ENCODE measurements at places on chromosomes 5 and 9.
A peak's percentile ranks its signal among the peaks of the same experiment; 100 is the strongest.

DNA sequence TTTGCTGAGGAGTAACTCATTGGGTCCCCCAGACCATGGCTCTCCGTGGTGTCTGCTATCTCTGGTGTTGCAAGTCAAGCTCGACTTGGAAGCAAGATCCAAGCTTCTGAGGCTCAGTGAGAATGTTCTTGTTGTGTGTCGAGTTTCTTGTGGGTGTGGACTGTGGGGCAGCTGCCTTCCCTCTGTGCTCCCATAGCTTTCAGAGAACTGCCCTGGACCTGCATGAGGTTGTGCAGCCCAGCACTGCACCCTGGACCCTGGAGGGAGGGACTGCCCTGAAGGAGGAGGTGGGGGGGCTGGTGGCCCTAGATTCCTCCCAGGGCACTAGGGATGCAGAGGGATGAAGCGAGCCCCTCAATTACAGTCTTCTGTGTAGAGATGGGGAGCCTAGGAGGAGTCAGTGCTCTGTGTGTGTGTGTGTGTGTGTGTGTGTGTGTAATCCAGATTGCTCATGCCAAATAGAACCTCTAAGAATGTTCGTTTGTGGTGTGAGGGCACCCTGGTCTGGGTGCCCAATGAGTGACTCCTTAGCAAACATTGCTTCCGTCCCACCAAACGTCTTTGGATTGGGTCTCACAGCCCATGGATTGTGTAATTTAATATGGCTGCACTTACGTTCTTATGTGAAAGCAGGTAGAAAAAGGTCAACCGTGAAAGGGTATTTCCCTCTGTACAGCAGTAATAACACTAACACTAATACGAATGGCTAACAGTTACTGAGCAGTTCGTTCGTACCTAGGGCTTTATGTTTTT, 143.3 kb upstream of the LMX1B start:
- no peak for DNase-seq

DNA sequence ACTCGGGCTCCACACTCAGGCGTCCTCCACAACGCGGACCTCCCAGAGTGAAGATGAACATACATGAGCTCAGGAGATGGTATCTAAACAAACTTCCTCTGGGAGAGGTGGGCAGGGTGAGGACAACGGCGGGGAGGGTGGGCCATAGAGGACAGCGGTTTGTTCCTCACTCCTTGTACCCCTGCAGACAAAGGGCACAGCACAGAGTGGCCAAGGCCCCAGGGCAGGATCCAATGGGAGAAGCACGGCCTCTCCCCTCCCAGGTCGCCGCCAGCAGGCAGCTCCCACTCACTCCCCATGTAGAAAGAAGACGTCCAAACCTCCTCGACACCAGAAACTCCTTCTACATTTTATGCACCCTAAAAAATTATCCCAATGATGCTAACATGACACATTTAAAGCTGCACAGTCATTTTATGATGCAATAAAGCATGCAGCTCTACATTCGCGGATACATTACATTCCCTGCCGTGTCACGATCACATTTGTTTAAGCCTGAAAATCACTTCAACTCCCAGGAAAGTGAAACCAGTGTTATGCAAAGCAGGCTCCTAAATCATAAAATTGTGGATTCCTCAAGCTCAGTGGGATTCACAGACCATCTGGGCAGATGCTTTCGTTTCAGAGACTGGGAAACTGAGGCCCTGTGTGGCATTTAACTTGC, 87.5 kb upstream of the SARDH start:
- no peak for DNase-seq

DNA sequence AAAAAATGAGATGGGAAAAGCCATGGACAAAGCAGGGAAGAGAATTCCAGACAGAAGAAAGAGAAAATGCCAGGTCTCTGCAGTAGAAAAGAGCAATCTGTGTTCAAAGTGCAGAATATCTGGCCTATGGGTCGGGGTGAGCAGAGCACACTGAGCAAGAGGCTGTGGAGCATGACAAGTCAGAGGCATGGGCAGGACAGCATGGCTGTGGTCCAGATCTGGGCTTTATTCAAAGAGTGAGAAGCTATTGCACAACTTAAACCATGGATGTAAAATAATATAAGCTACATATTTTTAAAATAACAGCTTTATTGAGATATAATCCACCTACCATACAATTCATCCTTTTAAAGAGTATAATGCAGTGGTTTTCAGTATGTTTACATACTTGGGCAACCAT, 133.1 kb upstream of the SPDL1 start:
- DNase-seq, result no peak

GRCh38 chr5:180133060-180133459, 61.5 kb upstream of the RNF130 start:
- DNase-seq, result no peak

DNA sequence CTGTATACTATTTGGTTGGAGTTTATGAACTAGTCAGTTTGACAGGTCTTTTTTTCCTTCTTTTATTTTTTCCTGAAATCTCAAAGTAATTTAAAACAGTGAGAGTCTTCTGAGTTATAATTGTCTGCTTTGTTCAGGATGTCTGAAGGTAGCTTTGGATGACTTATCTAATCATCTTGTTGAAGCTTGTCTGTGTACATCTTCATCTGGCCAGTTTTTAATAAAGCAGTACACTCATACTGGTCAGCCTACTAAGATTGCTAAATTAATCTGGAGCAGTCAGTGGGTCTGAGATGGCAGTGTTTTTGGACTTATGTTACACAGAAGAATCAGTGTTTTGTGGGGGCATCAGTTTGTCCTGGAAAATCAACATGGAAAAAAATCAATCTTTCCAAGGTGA, 482.4 kb downstream of the CDH10 start:
- no peak for DNase-seq

GRCh38 chr9:124399323-124399967, 15.8 kb downstream of the PSMB7 start:
- DNase-seq, result no peak

DNA sequence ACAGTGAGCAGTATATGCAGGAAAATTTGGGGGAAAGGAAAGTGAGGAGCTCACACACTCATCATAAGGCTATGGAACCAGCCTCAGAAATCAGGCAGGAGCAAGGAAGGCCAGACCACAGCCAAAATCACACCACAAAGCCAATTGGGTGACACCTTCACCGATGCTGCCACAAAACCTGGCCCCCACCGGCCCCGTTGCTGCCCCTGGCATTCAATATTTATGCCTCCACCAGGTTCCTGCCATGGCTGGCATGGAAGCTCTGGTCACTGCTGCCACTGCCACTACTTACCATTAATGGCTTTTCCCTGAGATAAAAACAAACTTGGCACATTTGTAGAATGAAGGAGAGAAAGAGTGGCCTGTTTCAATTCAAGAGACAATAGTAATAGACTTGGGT, 28.7 kb upstream of the RARS1 start:
- no peak for DNase-seq

DNA sequence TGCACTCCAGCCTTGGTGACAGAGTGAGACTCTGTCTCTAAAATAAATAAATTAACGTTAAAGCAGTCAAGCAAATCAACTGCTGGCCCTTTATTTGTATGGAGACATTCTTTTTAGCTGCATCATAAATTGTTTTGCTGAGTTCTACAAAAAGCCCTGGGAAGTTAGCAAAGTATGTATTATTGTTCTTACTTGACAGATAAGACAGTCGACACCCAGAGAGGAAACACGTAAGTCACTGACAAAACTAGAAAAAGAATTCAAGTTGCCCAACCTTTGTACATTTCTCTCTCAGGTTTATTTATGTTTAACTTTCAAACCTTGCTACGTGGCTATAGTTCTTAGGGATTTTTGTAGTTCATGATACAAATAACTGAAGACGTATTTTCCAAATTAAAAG, 40.4 kb upstream of the MACIR start:
- no peak for DNase-seq

- DNase-seq, result no peak
These were observed 64.2 kb upstream of the CPEB4 start for GRCh38 chr5:173823721-173824567.

GRCh38 chr9:4375424-4376200, 75.7 kb upstream of the GLIS3 start:
- DNase-seq, result no peak

DNA sequence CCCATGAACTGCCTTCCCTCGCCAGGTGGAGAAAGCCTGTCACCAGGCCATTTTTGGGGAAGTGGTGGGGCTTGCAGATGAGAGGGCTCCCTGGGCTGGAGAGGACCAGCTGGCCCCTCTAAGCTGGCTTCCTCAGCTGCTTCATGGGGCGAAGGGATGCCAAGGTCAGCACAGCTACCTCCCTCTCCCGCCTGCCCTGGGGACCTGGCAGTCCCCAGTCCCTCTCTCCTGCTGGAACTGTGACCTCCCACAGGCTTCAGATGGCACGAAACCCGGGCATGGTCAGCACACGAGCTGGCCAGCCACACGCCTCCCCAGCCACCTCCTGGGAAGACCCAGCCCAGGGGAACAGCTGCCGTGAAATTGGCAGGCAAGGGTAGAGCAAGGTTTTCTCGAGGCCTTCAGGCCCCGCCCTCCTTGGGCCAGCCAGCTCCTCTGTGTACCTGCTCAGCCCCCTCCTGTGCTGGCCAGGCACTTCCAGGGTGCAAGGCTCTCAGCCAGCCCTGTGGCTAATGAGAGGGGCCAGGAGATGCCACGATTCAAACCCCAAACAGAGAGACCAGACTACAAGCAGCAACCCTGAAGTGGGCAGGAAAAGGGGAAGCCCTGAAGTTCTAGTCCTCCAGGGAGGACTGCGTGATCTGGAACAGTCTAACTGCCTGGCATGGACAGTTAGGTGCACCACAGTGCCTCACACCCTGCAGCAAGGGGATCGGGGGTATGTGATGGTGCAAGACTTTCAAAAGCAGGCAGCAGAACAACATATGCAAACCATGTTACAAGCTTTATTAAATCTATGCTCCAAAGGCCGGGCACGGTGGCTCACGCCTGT, 12.9 kb downstream of the PLPP7 start:
- no peak for DNase-seq

GRCh38 chr9:77011973-77012821, 7.3 kb upstream of the FOXB2 start:
- DNase-seq, result peak; percentile 56

DNA sequence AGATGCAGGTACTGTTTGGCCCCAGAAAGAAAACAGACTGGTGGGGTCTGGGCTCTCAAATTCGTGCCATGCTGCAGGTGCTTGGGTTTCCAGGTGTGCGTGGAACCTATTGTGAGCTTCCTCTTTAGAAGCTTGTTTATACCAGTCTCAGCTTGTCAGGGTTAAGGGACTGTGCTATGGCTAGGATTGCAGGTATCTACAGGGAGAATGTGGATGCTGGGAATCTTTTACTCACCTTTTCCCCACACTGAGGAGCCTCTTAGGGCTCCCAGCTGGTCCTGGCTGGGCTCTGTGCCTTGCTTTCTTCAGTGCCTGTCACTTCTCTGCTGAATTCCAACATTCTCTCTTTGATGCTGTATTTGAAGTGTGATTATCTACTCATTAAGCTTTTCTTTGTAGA, 111.8 kb downstream of the WDR70 start:
- no peak for DNase-seq

- no peak for DNase-seq
These were observed 61.1 kb upstream of the IL6ST start for GRCh38 chr5:56055859-56056258.

DNA sequence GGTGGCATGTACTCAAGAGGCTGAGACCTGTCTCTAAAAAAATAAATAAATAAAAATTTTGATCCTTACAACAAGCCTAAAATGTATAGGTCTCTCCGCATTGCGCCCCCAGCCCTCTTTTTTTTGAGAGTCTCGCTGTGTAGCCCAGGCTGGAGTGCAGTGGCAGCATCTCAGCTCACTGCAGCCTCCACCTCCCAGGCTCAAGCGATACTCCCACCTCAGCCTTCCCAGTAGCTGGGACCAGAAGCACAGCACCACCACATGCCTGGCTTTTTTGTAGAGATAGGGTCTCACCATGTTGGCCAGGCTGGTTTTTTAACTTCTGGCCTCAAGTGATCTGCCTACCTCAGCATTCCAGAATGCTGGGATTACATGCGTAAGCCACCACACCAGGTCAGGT, 2.2 kb upstream of the GARIN3 start:
- no peak for DNase-seq

DNA sequence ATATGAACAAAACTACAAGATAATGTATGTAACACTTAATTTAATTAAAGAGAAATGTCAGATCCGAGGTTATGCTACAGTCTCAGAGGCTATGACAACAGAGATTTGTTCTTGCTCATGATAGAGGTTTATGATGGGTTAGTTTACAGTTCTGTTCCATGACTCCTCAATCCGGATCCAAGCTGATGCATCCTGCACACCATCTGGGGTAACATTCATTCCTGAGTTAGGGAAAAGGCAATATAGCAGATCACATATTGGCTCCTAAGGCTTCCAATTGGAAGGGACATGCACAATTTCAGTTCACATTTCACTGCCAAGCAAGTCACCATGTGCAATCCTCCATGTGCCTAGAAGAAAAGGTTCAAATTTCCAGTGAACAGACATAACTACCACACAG, 40.4 kb downstream of the ABLIM3 start:
- no peak for DNase-seq

DNA sequence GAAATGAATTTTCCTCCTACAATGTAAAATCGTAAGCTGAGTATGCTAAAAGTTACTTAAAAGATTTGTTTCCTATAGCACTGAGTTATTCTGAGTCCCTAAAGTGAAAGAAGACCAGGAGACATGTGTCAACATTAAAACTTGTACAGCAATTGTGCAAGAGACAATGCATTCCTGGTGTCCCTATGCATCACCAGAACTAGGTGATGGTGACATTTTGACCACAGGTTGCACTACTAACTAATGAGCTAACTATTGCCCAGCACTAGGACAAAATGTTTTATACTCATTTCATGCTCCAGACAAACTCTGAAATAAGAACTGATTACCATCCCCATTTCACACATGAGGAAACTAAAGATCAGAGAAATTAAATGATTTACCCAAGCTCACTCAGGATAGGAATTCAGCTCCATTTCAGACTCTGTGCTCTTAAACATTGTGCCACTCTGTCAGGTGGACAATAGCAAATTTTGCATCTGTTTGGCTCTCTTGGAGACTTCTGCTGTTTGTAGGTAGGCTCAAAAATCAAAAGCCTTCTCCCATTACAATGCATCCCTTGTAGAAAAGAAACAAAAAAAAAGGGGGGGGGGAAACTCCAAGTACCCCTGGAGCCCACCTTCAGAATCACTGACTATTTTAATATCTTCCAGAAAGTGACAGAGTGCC, 269.2 kb downstream of the ACTL7B start:
- DNase-seq, result no peak

DNA sequence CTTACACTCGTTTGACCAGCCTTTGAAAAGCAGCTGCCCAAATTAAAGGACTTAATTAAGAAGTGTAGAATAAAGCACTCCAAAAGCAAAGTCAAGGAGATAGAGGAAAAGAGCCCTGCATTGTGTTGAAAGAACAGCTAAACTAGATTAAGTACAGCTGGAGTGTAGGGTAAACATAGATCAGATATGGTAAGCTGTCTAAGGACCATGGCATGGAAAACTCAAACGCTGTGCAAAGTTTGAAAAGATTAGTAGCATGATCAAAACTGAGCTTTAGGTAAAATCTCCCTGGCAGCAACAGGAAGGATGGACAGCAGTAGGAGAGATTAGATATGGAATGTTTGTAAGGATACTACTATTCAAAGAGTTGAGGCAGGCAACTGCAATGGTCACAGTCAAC, 55.4 kb downstream of the BNC2 start:
- DNase-seq, result no peak
